ENCODE measurements at places on chromosomes 16 and 17.

GRCh38 chr17:596763-597644 lies 117.6 kb downstream of the VPS53 start:
- no peak for DNase-seq

GRCh38 chr17:67679721-67680120 lies 38.0 kb upstream of the NOL11 start:
- DNase-seq = no peak

GRCh38 chr17:48176471-48176855 lies 68.9 kb downstream of the SNX11 start:
- DNase-seq = no peak

DNA sequence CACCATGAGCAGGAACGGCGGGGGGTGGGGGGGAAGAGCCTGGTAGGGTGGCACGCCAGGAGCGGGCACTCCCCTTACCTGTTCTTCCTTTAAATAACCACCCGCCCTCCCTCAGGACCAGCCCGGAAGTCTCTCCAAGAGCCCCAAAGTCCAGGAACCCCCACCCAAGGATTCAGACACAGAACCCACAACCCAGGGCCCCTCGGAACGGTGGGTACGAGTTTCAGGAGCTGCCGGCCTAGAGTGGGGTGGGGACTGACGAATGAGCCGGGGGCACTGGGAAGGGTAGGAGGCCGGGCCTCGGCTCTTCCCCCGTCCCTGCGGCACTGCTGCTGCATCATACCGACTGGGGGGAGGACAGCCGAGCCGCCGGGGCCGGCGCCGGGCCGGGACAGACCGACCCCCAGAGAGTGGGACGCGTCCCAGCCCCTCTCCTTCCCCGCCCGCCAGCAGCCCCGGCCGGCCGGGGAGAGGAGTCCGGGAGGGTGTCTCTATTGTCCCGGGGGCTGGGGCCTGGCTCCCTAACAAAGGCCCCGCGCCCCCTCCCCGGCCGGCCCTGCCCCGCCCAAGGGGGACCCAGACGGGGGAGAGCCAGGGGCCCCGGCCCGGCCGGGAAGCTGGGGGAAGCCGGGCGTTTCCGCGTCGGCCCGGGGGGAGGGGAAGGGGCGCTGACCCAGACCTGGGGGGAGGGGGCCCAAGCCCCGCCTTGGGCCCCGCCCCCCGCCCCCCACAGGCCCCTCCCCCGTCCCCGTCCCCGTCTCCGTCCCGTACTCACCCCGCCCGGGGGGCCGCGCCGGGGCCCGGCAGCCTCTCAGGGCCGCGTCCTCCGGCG lies 747 bp downstream of the ATXN7L3 start:
- DNase-seq = no peak

DNA sequence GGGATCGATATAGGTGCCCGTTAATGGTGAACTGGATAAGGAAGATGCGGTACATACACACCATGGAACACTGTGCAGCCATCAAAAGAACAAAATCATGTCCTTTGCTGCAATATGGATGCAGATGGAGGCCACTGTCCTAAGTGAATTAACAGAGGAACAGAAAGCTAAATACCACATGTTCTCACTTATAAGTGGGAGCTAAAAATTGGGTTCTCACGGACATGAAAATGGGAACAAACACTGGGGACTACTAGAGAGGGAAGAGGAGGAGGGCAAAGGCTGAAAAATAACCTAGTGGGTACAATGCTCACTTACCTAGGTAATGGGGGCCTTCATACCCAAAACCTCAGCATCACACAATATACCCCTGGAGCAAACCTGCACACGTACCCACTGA lies 302.6 kb downstream of the XYLT1 start:
- no peak for DNase-seq

DNA sequence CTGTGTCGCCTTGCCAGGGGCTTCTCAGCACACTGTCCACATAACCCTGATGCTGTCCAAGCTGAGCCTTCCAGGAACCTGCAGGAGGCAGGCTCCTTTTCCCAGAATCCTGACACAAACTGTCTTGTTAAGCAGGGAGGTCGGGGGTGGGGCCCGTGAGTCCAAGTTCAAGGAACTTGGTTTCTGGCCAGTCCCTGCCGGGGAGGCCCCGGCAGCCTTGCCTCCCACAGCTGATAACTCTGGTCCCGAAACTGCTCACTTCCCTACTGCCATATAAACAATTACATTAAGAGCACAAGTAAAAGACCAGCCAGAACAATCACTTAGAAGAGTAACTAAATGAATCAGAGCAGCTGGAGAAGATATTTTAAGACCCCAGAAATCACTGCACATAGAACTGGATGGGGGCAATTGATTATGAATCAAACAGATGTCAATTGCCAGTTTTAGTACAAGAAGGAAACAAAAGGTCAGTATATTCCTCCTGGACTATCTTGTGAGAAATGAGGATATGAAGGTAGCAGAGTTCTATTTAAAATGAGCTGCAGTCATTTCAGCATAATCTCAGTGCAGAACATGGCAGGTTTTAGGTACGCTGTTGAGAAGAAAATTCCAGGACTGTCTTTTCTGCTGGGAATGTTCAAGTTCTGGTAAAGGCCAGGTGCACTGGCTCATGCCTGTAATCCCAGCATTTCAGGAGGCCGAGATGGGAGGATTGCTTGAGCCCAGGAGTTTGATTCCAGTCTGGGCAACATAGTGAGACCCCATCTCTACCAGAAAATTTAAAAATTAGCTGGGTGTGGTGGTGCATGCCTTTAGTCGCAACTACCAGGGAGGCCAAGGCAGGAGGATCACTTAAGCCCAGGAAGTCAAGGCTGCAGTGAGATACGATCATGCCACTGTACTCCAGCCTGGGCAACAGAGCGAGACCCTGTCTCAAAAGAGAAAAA lies 169.8 kb downstream of the PITPNC1 start:
- DNase-seq = peak; percentile 60

DNA sequence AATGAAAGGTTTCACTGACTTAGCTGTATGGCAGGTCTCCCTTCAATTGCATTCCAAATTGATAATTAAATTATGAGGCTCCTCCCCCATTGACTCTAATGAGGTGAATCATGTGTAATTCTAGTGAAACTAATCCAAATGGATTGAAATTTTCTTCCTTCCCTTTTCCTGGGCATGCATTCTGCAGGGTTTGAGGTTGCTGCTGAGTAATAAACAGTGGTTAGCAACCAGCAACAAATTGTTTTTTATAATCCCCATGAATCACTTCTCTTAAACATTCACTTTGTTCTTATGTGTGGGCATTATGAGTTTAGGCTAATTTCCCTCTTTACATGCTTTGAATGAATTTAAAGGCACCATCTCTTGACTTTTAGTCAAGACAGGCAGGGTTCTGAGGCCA lies 43.4 kb downstream of the MYOCD start:
- no peak for DNase-seq

- DNase-seq = no peak
Measured at GRCh38 chr17:76748657-76749056, 10.7 kb downstream of the MFSD11 start.
